ENCODE measurements at places on chromosomes 3 and 15.

GRCh38 chr3:23915537-23916108, 1.2 kb downstream of the NKIRAS1 start:
- no peak for DNase-seq

GRCh38 chr3:67858492-67858891, 204.1 kb upstream of the SUCLG2 start:
- DNase-seq, result peak; percentile 56

- DNase-seq, result no peak
Observed at GRCh38 chr3:9169956-9170850, 79.2 kb downstream of the SRGAP3 start.

- DNase-seq, result no peak
Observed at GRCh38 chr3:62143843-62144450, 229.4 kb downstream of the FEZF2 start.

- no peak for DNase-seq
Observed at GRCh38 chr3:16606398-16606797, 1.2 kb upstream of the DAZL start.

DNA sequence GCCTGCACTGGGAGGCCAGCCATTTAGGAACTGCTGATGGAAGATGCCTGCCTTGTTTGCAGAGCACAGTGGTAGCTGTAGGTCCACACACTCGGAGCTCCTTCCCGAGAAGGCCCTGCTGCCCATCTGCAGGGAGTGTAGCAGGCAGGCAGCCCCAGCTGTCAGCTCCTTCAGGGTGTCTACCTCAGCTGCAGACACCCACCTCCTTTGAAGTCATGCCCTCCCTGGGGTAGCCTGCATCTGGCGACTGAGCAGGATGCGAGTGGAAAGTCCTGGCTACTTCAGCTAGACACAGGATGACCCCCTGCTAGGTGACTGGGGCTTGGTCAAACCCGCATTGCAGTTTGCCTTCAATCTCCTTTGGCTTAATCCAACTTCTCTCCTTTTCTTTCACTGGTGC, 93.2 kb upstream of the TLE3 start:
- no peak for DNase-seq

GRCh38 chr15:38690719-38691332, 126.2 kb upstream of the RASGRP1 start:
- peak; percentile 60 for DNase-seq

DNA sequence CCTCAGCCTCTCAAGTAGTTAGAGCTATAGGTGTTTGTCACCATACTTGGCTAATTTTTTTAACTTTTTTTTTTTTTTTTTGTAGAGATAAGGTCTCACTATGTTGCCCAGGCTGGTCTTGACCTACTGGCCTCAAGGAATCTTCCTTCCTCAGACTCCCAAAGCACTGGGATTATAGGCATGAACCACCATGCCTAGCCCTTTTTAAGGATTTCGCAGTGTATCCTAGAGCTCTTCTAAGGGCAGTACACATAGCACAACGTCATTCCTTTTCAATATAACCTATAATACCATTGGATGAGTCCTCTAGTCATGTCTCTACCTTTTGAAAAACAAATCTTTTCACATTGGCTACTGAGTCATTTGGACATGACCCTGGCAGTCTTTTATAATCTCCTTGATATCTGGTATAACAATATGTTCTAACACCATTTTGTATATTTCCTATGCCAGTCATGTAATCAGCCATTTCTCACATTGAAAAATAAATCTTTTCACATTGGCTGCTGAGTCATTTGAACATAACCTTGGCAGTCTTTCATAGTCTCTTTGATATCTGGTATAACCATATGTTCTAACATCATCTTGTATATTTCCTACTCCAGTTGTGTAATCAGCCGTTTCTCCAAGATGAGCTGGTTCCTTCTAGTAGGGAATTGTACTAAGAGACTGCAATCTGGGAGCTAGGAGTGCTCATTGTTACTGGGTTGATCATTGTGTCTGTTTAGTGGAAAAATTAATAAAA, 944.7 kb downstream of the MCTP2 start:
- DNase-seq, result no peak
